Effector memory CD8-positive, alpha-beta T cell (primary cell): ENCODE measurements at places on chromosomes 16 and 17.

GRCh38 chr16:27994686-27995085 is 68.8 kb downstream of the GSG1L start:
- DNase-seq, result no peak

DNA sequence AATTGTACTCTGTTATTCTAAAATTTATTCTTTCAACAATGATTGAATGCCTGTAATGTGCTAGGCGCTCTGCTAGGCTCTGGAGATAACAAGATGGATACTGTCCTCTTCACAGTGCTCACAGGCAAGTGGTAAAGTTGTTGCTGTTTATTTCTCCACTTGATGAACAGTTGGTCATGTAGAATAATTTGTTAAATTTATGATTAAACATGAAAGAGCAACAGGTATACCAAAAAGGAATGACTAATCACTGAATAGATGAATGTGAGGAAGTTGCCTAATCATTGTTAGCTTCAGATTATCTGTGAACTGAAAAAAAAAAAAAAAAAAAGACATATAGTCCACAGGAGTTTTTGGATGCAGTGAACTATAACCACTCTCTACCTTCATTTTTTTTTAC is 62.3 kb downstream of the NFATC3 start:
- DNase-seq, result no peak

DNA sequence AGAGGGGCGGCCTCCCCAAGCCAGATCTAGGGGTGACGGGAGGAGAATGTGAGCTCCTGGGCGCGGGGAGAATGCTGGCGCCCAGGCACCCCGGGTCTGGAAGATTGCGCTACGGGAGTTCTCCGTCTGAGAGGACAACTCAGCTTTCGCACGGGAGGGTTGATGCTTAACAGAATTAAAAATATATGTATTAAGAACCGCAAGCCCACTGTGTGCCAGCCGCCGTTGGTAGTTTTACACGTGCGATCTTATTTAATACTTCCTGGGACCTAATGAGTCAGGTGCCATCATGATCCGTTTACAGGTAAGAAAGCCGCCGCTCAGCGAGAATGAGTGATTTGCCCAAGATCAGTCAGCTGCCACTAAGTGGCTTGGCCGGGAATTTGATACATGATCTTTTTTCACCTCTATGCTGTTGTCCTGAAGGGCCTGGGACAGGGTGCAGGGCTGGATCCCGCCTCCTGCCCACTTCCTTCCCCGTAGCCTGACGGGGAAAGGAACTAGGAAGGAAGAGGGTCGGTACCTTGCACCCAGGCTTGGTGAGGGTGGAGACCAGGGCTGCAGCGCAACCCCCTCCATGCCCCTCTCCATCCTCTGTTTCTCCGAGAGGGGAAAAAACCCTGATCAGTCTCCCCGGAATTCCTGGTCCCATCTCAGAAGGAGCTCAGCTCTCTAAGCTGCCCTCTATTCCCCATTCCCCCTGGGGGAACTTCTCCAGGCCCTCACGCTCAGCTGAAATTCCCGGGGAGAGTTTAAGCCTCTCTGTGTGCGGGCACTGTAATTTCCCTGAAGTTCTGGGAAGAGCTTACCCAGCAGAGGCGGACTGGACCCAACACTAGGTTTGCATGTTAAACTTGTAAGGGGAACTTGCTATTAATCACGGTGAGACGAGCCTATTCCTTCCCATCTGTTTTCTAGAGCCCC is 983 bp downstream of the VAT1L start:
- no peak for DNase-seq

GRCh38 chr16:75502916-75503605 is 7.8 kb upstream of the CHST6 start:
- DNase-seq, result no peak
